Left colon (tissue), 2 donors: ENCODE measurements at places on chromosomes 5 and 9. TPM values are rescaled to one million over a fixed set of nuclear protein-coding genes. Genes with fewer than 3 reads are reported as not detected.
A peak's percentile ranks its signal among the peaks of the same experiment; 100 is the strongest.

Gene FOXD4L6
- total RNA-seq, result not detected

Gene RNF180
- 2.0 TPM for total RNA-seq

Gene TAF11L5
- not detected for total RNA-seq

Gene BHMT2
- total RNA-seq, result 0.98 TPM

Gene TCOF1
- 14.6 TPM for total RNA-seq

GRCh38 chr9:129778469-129778868, 24.5 kb upstream of the TOR1B start:
- DNase-seq, result no peak

DNA sequence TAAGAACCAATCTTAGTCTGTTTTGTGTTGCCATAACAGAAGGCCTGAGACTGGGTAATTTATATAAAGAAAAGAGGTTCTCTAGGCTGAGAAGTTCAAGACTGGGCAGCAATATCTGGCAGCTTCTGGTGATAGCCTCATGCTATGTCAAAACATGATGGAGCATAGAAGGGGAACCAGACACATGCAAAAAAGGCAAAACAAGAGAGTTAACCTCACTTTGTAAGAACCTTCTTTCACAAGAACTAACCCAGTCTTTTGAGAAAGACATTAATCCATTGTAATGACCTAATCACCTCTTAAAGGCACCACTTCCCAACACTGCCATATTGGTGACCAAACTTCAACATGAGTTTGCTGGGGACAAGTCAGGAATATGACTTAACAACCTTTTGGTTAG, 37.3 kb downstream of the FSD1L start:
- DNase-seq, result no peak

DNA sequence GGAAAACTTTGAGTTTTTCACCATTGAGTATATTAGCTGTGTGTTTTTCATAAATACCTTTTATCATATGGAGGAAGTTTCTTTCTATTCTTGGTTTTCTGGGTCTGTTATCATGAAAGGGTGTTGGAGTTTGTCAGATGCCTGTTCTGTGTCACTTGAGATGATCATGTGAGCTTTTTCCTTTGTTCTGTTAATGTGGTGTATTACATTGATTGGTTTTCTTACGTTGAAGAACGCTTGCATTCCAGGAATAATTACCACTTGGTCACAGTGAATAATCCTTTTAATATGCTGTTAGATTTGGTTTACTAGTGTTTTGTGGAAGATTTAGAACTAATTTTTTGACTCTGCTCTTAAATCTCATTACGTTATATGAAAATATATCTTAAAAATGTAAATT, 7.8 kb downstream of the PLEKHG4B start:
- no peak for DNase-seq

GRCh38 chr5:103840600-103840999, 278.0 kb upstream of the NUDT12 start:
- DNase-seq, result no peak

DNA sequence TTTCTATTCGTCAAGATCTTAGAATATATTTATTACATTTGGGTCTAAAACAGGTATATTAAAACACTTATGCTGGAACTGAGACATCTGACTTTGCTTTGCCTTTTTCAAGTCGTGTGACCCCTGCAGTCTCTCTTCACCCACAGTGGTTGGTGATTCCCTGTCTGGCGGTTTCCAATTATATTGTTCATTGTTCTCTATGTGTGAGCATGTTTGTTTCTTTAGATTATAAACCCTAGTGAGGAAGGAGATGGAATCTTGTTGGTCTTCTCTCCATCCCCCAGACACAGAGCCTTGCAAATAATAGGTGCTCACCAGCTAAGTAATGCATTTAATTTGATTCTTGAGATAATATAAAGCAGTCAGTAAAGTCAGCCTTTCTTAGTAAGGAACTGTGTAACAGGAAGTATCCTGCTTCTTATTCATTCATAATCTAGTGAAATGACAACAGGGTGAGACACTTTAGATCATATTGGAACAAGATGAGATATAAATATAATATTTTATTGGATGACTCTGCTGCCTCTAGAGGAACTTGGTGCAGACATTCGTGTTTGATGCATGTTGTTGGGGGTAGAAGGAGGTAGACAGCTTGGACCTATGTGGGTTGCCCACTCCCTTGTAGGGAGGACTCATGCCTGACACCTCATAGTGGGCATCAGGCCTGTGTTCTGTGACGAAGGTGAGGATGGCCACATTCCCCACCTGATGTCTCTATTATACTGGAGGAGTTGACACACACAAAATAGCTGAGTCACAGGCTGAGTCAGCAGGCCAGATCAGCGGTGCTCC, 88.1 kb downstream of the FGF1 start:
- DNase-seq, result no peak

- DNase-seq, result no peak
Observed at GRCh38 chr5:35133186-35133585, 85.4 kb upstream of the AGXT2 start.

DNA sequence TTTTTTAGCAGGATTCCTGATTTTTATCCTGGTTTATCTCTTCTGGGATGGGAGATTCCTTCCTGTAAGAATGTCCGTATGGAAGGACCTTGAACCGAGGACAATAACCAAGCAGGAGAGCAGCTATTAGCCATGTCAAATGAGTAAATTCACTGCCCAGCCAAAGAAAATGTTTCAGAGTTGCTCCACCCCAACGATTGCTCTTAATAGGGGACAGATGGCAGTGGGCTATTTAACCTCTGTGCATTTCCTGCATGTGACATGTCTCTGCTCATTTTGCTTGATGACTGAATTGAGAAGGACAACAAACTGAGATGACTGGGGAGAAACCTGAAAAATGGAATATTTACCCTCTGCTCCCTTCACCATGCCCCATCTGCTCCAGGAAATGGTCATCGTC, 479.9 kb upstream of the ZNF462 start:
- no peak for DNase-seq

GRCh38 chr9:107637421-107638420, 148.2 kb upstream of the KLF4 start:
- DNase-seq, result peak; percentile 90
